ENCODE measurements at places on chromosomes 3 and 15.

GRCh38 chr3:160449636-160450598 lies at the start of gene TRIM59:
Gene TRIM59 (minus strand): TSS chr3:160449786. CDS start chr3:160439183, 10,603 bp downstream.
- peak; percentile 97 for DNase-seq

DNA sequence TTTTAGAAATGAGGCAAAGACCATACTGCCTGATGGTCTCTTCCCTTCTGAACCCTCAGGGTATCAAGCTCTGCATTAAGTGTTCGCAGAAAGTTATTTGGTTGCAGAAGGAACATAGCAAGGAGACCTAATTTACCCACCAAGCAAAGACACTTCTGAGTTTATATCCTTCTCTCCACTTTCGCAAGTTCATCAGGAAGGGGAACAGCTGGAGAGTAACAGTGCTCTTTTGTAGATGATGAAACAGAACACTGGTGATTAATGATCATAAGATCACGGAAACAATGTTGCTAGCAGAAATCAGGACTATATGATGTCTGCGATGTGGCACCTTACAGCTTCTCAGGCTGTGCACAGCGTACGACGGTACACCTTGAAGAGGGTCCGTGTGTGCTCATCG lies 62.1 kb downstream of the NCEH1 start:
- no peak for DNase-seq

DNA sequence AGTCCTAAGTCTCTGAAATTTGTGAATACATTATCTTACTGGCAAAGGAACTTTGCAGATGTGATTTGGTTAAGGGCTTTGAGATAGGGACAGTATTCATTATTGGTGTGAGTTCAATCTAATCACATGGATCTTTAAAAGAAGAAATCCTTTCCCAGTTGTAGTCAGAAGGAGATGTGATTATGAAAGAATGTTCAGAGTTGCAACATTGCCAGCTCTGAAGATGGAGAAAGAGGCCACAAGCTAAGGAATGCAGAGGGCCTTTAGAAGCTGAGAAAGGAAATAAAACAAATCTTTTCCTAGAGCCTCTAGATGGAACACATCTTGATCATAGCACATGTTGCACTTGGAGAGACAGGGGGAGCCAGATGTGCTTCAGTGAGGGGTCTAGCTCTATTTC lies 27.7 kb upstream of the SIAH2 start:
- no peak for DNase-seq

DNA sequence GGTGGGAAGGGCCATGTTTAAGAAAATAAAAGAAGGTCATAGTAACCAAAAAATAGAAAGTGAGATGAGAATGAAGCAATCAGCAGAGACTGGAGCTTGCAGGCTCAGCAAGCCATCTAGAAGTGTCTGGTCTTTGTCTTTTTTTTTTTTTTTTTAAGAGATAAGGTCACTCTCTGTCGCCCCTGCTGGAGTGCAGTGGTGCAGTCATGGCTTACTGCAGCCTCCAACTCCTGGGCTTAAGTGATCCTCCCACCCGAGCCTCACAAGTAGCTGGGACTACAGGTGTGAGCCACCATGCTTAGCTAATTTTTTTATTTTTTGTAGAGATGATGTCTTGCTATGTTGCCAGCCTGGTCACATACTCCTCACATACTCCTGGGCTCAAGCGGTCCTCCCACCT lies 36.2 kb downstream of the GXYLT2 start:
- DNase-seq = no peak

DNA sequence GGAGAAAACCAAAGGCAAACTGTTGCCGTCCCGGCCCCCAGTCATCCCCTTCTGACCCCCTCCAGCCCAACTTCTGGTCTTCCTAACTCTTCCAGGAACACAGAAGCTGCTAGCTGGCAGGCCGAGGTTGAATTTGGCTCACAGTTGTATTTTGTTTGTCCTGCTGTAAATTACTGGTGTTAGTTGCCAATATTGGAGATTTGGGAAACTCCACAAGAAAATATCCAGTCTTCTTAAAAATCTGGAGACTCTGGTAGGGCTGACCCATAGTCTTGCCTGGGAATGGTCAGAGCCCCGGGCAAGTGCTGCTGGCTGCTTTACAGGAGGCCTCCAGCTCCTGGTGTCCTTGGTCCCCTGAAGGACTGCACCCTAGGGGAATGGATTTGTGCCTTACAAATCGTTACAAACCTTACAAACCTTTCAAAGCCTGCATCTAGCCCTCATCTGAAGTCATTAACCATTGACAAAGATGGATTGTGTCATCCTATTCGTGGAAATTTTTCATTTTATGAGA lies 112.0 kb upstream of the MCTP2 start:
- no peak for DNase-seq

DNA sequence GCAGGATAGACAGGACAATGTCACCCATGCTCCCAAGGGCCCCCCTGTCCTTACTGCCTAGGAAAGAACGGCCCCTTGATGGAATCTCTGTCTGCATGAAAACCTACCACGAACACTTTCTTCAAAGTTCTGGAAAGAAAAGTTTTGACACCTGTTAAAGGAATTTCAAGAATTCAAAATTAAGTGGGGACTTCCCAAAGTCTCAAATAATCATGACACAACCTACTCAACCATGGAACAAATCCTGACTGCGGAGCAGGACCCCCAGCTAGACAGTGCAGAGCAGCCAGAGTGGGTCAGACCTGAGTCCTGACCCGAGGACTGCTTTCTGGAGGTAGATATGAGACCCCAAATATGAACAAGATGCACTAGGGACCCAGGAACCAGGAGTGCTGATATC lies 245.3 kb upstream of the NSMCE3 start:
- no peak for DNase-seq

GRCh38 chr3:71662056-71662455 lies 63.1 kb downstream of the EIF4E3 start:
- no peak for DNase-seq

- DNase-seq = no peak
Measured at GRCh38 chr15:56165234-56165633, 78.4 kb downstream of the RFX7 start.

- DNase-seq = no peak
Measured at GRCh38 chr3:186824430-186825139, 17.9 kb upstream of the ADIPOQ start.

DNA sequence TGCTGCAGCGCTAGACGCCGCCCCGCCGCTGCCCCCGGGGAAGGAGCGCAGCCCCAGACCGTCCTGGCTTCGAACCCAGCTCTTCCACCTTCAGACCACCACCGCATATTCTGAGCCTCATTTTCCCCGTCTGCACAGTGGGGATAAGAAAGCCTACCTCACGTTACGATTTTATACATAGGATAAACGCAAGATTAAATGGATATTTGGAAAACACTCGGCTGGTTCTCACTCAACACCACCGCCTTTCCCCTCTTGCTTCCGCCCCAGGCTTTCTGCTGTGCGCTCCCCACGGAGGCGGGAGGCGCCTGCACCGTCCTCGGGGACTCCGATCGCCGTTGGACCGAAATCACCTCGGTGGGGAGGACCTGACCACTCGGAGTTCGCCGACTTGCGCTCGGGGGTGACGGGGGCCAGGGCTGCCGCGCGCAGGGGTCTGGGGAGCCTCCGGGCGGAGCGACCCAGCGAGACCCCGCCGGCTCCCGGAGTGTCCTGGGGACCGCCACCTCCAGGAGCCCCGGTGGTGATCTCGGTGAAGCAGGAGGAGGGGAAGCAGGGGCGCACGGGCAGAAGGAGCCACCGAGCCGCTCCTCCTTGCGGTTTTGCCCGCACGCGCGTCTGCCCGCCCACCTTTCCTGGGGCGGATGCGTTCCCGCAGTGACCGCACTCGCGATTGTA lies 4.0 kb downstream of the FBXL22 start:
- peak; percentile 60 for DNase-seq

DNA sequence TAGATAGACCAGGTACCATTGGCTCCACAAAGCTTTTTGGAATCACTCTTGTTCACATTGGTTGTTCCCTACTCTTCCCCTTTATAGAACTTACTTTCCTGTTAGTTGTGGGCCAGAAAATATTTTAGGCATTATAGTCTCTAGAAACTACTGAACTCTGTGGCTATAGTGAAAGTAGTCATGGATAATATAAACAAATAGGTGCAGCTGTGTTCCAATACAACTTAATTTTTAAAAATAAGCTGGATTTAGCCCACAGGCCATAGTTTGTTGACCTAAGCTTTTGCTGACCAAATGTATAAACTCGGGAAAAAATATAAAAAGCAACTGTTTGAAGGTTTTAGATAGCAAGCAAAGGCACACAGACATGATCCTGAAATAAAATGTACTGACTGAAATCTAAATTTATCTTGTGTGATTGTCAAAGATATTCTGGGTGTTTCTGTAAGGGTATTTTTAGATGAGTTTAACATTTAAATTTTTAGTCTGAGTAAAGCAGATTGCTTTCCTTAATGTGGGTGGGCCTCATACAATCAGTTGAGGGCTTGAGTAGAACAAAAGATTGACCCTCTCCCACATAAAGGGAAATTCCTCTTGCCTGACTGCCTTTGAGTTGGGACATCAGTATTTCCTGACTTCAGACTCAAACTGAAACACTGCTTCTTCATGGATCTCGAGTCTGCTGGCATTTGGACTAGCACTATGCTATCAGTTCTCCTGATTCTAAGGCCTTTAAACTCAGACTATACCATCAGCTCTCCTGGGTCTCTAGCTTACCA lies 13.2 kb downstream of the IQCB1 start:
- DNase-seq = no peak

DNA sequence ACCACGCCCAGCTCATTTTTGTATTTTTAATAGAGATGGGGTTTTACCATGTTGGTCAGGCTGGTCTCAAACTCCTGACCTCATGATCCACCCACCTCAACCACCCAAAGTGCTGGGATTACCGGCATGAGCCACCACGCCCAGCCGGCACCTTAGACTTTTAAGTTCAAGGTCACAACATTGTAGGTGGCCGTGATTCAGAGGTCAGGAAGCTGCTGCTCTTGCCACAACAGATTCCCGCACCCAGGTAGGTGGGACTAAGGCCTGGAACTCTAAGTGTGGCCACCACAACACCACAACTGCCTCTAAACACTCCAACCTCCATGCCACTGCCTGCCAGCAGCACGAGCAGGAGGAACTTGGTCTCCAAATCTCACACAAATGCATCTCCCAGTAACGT lies 196.8 kb downstream of the STT3B start:
- DNase-seq = no peak

- DNase-seq = no peak
Measured at GRCh38 chr15:101042320-101042719, 123.2 kb downstream of the LRRK1 start.

DNA sequence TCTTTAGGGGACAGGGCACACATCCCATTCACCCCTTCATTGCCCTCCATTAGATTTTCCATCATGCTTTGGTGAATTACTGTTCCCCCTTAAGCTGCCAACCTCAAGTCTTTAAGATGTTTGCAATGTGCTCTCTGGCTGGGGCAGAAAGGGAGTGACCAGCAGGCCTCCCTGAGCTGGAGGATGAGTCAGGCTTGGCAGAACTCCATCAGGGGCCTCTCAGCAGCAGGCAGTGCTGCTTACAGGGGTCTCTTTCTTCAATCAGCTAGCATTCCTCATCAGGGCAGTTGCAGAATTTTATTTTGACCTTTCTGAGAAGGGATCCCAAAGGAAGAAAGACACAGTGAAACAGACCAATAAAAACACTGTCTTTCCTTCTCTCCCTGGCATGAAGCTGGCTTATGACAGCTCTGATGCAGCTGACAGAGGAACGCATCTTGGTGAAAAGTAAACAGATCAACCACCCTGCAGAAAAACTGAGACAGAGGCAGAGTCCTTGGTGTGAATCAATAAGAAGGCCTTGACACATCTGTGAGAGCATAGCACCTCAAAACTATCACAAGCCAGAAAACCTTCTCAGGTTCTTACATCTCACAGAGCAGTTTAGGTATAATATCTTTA lies 88.7 kb upstream of the MRPL3 start:
- DNase-seq = no peak

- DNase-seq = no peak
Measured at GRCh38 chr15:88896333-88897033, 1.1 kb upstream of the HAPLN3 start.
